ENCODE measurements at places on chromosomes 4 and X.

DNA sequence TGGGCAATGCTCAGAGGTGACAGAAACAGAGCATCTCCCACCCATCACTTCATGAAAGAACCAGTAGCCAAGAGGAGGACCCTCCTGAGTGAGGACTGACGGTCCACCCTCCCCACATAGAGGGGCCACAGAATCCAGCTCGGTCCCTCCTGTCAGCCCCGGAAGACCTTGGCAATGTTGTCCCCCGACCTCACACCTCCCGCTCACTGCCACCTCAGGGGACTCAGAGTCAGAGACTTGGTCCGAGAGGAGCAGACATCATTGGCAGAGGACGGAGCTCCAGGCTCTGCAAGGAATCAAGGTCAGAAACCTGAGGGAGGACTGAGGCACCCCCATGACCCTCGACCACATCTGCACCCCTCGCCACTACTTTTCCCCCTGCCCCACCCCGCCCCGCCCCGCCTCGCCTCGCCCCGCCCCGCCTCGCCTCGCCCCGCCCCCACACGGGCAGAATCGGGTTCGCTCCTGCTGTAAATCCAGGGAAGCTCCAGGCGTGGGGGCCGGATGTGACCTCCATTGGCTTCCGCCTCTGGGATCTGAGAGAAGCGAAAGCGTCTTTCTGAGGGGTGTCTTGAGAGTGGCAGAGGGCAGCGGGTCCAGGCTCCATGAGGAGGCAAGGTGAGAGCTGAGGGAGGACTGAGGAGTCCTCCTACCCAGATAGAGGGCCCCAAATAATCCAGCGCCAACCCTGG, at the start of gene MAGEA11:
Gene MAGEA11, plus strand, starts transcription at position 516 of the 692 bp plus-strand sequence. CDS start 1,100 bp downstream, outside the sequence.
- no peak for DNase-seq

DNA sequence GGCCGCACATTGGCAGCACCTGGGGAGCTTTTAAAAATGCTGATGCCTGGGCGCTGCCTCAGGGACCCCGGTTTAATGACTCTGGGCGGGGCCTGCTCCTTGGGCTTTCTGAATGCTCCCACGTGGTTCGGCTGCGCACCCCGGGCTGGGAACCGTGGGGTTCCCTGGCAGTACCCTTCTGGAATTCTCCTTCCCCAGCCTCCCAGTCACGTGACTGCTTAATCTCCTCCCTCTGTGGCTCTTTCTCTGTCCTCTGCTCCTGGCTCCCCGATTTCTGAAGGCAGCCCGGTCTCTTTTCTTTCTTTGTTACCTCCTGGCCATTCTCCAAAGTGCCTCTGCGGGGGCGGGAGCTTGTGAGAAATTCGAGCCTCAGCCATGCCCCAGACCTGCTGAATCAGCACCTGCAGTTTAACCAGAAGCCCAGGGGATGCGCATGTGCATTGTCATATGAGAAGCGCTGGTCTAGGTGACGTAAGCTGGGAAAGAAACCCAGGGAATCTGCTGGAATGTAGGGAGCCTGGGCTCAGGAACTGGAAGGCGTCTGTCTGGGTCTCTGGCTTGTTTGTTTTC, 16.6 kb downstream of the CLCN4 start:
- DNase-seq = no peak

DNA sequence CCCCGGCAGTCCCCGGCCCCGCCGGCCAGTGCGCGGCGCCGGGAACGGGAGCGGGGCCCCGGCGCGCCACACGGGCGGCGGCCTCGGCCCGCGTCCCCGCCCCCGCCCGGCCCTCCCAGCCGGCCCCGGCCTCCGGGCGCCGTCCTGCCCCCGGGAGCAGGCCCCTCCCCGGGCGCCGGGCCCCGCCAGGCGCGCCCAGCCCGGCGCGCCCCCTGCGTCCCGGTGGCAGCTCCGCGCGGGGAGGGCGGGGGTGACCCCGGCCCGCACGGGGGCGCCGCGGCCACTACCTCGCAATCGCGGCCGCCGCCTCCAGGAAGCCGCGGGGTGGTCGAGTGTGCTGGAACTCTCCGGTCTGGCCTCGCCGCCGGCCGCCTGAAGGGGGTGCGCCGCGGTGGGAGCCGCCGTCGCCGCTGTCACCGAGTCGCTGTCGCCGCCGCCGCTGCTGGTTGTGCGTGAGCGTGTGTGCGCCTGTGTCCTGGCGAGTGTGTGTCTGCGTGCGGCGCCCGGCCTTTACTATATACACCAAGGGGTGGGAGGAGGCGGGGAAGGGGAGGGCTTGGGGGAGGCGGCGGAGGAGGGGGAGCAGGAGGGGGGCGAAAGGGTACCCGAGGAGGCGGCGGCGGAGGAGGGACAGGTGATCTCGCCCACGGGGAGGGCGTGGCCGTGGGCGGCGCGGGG, at the start of gene RAI2:
Gene RAI2, minus strand, starts transcription at position 488 of the 678 bp plus-strand sequence. CDS start 59,288 bp downstream, outside the sequence.
- DNase-seq = no peak

DNA sequence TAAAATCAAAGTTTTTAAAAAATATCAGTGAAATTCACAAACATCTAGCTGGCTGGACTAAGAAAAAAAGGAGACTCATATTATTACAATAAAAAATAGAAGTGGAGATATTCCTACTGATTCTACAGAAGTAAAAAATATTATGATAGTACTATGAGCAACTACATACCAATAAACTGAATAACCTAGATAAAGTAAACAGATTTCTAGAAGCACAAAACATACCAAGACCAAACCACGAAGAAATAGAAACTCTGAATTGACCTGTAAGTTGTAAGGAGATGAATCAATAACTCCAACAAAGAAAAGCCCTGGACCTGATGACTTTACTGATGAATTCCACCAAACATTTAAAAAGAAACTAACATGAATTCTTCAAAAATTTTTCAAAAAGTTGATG, 867.3 kb downstream of the PCDH18 start:
- DNase-seq = no peak

DNA sequence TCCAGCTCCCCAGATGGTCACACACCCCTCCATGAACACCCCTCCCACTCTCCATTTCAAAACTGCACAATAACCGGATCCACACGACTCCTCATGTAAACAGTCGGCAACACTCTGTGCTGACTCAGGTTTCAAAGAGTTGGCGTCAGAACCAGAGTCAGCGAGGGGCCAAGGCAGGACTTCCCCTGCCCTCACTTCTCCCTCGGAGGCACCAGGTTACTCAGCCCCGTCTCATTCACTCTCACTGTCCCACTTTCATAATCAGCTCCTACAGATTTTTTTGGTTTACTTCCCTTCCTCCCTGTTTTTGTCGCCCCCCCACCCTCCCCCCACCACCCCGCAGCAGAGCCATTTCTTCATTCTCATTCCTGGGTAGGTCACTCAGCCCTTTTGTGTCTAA, 2.7 kb upstream of the TIMP1 start:
- peak; percentile 52 for DNase-seq

GRCh38 chr4:147576084-147576483, 41.1 kb upstream of the TMEM184C start:
- peak; percentile 63 for DNase-seq

GRCh38 chrX:130952266-130953043, 49.4 kb upstream of the ENOX2 start:
- no peak for DNase-seq

DNA sequence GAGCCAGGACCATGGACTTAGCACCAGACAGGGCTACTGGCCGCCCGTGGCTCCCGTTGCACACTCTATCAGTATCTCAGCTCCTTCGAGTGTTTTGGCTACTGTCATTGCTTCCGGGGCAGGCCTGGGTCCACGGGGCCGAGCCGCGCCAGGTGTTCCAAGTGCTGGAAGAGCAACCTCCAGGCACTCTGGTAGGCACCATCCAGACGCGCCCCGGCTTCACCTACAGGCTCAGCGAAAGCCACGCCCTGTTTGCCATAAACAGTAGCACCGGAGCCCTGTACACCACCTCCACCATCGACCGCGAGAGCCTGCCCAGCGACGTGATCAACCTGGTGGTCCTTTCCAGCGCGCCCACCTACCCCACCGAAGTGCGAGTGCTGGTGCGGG, 1.6 kb downstream of the FAT4 start:
- DNase-seq = peak; percentile 38

DNA sequence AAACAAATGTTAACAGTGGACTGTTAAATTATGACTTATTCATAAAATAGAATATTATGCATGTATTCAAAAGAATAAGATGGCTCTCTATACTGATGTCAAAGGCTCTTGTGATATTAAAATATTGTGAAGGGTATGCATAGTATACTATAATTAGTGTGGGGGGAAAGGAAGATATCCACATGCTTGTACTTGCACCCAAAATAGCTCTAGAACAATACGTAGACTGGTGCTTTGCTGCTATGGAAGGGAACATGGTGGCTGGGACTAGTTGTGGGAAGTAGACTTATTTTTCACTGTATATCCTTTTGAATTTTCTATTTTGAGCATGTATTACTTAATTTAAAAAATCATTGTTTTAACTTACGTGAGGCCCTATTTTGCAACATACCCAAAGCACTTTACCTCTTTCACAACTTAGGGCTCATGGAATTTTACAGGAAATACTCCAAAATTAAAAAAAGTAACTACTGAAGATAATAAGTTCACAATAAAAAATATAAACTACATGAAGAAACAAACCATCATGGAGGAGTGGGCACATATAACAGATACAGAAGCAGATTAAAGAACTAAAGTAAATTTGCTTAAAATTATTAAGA, 7.9 kb downstream of the PGRMC2 start:
- DNase-seq = no peak

DNA sequence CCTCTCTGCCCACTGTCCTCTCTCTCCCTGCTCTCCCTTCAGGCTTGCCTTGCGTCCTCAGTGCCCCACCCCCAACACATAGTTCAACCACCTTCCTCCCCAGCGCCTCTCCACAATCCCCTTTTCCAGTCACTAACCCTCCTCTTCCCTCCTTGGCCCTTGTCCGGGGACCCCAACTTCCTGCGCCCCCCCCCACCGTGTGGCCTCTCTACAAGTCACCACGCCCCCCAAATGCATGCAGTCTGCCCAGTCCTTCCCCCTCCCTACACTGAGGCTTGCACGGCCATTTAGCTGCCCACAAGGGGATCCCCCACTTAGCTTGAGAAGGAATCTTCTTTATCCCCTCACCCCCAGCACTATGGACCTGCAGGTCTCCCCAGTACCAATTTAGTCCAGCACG, 569 bp downstream of the CXCR3 start:
- DNase-seq = peak; percentile 45

- no peak for DNase-seq
Observed at GRCh38 chr4:142801966-142802365, 44.1 kb downstream of the INPP4B start.

- DNase-seq = no peak
Observed at GRCh38 chr4:5374592-5374991, 323.3 kb downstream of the STK32B start.

DNA sequence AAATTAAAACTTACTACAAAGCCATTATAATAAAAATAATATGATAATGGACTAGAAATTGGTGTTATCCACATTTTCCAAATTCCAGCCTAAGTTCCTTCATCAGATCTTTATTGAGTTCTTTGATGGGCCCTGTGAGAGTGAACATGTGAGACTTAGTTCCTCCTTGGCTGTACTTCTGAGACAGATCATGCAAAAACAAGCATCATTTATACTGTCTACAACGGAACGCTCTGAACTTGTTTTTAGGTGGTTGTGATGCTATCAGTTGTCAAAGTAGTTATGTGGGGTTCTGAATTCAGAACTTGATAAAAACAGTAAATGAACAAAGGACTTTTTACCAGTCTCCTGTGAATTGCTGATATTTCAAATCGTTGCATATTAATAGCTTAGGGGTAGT, 48.9 kb downstream of the JADE3 start:
- DNase-seq = no peak

DNA sequence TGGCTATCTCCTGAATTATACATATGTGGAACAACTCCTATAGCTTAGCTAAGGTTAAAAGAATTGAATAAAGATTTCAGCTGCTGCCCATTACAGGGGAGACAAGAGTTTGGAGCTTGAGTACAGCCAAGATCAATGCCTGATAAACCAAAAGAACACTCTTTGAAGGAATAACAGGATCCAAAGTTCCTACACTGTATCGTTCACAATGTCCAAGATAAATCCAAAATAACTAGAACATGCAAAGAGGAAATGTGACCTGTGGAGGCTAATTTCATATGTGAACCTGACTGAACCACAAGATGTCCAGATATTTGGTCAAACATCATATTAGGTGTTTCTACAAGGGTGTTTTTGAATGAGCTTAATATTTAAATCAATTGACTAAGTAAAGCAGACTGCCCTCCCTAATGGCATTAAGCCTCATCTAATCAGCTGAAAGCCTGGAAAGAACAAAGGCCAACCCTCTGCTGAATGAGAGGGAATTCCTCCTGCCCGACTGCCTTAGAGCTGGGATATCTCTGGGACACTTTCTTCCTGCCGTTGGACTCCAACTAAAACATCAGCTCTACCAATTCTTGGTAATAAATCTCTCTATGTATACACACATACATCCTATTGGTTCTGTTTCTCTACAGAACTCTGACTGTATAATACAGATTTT, 19.2 kb downstream of the RFC1 start:
- no peak for DNase-seq

DNA sequence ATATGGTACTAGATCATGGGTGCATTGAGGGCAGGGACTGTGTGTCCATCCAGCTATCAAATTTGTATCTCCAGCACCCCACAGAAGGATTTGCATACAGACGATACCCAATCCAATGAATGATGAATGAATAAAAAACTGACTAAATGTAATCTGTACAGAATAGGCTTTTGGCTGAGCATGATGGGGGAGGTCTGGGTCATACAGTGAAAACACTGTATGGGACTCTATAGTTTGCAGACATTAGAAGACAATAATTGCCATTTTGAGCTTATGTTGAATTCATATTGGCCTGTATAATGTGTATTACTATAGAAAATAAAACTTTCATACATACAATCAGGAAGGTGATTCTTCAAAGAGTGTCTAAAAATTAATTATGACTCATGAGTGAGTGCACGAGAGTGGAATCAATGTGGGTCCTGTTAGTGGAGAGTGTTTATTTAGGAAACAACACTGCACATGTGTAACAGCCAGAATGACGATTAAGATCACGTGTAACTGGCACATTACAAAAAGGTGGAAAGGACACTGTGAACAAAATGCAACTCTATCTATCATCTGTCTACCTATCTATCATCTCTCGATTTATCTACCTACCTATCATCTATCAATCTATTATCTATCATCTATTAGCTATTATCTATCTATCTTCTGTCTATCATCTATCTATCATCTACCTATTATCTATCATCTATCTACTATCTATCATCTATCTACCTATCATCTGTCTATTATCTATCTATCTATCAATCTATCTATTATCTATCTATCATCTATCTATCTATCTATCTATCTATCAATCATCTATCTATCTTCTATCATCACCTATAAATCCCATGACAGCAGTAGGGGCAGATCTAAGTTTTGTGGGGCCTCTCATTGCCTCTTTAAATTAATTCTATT, 201.3 kb downstream of the PTTG2 start:
- DNase-seq = no peak

DNA sequence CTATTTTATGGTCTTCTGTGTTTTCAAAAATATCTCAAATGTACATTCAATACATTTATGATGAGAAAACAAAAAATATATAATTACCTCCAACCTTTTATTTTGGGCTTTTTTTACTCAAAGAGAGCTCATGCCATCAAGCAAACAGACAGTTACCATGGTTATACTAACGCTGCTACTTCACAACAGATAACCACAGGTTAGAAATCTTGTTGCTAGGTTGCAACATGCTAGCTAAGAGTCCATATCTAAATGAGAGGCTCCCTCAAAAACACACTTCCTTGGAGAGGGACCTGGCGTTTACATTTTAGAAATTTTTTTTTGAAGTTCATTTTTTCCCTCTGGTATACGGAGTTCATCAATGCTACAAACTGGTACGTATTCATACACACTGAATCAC, 44.3 kb downstream of the TBC1D9 start:
- DNase-seq = no peak

GRCh38 chr4:131137196-131137595, 2011.9 kb upstream of the PCDH10 start:
- no peak for DNase-seq

Measured in activated CD8-positive, alpha-beta memory T cell treated with anti-CD3 and anti-CD28 coated beads, Interleukin-2, amount 10 ng/mL, durations not matched to agents 7 days and 5 days (primary cell).